Ascending aorta (tissue), 2 donors: ENCODE measurements at places on chromosomes 16 and 17.

DNA sequence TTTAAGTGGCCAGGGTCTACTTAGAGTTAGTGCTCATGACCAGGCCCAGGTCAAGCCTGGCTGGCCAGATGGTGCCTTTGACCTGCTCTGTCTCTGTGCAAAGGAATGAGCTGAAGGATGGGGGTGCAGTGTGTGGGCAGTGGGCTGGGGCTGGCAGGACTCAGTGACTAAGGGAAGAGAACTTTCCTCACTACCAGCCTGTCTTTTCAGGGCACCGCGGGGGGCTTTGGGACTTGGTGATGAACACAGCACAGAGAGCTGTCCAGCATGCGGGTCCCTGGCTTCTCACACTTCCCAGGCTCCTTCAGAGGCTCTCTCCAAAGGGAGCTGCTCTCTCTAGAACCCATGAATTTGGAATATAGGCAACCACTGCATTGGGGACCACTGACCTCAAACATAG lies 43.0 kb upstream of the STH start:
- no peak overlapping the region for H3K27ac ChIP-seq
- no peak for DNase-seq
- no peaks in the 10 kb centered on the region for H3K4me1 ChIP-seq

DNA sequence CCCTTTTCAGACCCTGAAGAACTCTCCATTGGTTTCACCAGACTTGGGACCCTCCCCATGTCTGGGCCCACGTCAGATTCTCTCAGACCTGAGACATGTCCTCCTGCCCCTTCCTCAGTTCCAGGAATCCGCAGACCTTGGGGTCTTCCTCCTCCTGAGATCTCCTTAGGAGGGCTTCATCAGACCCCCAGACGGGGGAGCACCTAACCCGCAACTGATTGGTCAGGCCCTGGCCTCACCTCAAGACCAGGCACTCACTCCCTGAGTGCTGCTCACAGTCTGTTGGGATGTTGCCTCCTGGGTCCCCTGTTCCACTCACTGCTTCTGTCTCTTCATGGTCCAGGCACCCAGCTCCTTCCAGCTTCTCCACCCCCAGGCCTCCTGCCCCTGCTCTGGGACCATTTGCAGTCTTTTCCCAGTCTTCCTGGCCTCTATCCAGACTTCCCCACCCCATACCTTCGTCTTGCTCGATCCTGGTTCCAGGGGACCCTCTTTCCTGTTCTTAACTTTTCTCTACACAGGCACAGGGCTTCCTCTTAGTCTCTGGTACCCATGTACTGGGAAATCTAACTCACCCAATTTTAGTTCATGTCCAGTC lies 1.2 kb downstream of the GID4 start:
- no peak for DNase-seq
- no peaks in the 10 kb centered on the region for H3K36me3 ChIP-seq
- H3K4me1 ChIP-seq, result peaks cover 3% of the 10 kb centered on the region
- H3K27ac ChIP-seq, result no peak overlapping the region

DNA sequence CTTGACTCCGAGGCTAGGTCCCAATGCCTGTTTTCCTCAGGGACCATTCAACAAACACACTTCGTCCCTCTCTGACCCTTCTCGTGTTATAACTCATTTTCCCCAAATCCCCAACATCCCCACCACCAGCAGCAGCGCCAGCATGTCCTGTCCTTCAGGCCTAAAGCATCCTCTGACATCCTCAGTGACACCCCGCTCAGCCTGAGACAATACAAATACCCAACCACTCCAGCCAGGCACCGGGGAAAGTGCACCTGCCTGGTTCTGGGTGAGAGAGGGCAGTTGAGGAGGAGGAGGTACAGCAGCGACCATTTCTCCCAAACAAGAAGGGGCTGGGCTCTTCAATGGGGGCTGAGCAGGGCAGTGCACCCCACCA lies 4.7 kb downstream of the MNT start:
- no peak for DNase-seq
- H3K4me3 ChIP-seq, result peak overlapping the region; percentile 47
- H3K36me3 ChIP-seq, result no peaks in the 10 kb centered on the region
- H3K27me3 ChIP-seq, result no peaks in the 10 kb centered on the region

DNA sequence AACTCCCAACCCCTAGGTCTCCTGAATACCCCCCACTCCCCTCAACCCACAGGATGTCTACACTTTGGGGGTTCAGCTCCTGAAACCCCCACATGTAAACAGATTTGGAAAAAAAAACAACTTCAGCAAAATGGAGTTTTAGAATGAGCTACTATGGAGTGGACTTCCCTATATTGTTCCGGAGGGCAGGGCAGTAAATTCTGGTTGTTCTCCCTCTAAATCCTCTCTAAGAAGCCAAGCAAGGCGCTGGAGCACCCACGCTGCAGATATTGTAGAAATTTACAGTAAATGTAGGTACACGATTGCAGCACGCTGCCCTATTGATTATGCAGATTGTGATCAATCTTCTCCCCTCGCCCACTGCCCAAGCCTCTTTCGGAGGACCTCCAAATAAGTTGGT lies 8.5 kb upstream of the ZFHX3 start:
- H3K27ac ChIP-seq, result peak overlapping the region; percentile 99
- DNase-seq, result no peak
- peak overlapping the region; percentile 88 for H3K4me3 ChIP-seq
- no peaks in the 10 kb centered on the region for H3K27me3 ChIP-seq

DNA sequence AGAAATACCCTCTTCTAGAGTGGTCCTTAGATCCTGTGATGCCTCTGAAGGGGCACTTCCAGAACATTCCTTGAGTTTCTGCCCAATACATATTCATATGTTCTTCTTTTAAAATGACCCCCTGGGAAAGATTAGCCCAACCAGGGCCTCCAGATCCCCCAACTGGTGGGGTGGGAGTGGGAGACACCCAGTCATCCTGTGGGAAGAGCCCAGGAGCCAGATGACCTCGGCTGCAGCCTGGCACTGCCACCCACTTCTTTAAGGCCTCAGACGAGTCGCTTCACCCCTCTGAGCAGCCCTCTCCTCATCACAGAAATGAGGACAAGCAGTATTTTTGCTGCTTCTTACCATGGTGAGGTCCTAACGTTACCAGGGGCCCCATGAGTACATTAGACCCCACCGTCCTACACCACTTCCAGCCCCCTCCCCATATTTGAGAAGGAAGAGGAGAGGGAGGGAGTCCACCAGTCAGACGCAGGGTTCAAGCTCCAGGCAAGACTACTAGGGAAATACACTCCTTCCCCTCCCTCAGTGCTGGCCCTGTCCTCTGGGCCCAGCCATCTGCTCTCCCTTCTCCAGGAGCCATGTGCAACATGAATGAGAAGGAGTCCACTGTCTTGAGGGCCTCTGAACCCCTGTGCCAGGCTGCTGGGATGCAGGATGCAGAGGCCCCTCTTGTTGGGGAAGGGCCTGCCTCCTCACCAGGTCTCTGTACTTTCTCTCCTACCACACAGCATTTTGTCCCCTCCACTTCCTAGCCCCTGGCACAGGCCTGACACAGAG lies 11.8 kb downstream of the MPO start:
- no peaks in the 10 kb centered on the region for H3K4me1 ChIP-seq
- H3K36me3 ChIP-seq, result no peaks in the 10 kb centered on the region
- no peak for DNase-seq
- no peak overlapping the region for H3K4me3 ChIP-seq
- no peaks in the 10 kb centered on the region for H3K27me3 ChIP-seq

DNA sequence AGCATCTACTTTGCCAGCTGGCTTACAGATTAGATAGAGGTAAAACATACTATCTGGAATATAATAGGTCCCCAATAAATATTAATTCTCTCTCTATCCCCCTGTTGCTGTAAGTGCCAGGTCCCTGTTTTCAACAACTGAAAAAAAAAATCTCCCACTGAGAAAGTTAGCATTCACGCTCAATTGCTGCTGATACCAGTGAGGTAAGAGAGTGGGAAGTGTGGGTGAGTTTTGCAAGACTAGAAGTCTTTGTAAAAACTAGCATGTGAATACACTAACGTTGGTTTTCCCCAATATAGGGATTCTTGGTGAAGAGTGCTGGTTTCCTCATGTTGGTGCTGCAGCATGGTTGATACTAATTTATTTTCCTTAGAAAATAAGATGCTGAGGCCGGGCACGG lies 11.7 kb upstream of the TAOK1 start:
- no peaks in the 10 kb centered on the region for H3K4me1 ChIP-seq
- H3K27me3 ChIP-seq, result no peaks in the 10 kb centered on the region
- no peaks in the 10 kb centered on the region for H3K36me3 ChIP-seq
- DNase-seq, result no peak
- H3K27ac ChIP-seq, result no peak overlapping the region
- H3K4me3 ChIP-seq, result no peak overlapping the region

- peak within 1 kb of the TSS; percentile 98 for H3K27ac ChIP-seq
- DNase-seq, result peak; percentile 53
- H3K27me3 ChIP-seq, result no peaks in the 10 kb centered on the region
These were observed at the start of gene PIGL for GRCh38 chr17:16217002-16217635. PIGL (plus strand) TSS chr17:16217210; CDS start chr17:16217227, 17 bp downstream.

GRCh38 chr17:42687707-42688320 lies 5.5 kb downstream of the CNTNAP1 start:
- DNase-seq, result no peak
- H3K4me3 ChIP-seq, result no peak overlapping the region
- H3K27me3 ChIP-seq, result no peaks in the 10 kb centered on the region
- H3K36me3 ChIP-seq, result peaks cover 10% of the 10 kb centered on the region
- no peak overlapping the region for H3K27ac ChIP-seq
- H3K4me1 ChIP-seq, result peaks cover 5% of the 10 kb centered on the region

DNA sequence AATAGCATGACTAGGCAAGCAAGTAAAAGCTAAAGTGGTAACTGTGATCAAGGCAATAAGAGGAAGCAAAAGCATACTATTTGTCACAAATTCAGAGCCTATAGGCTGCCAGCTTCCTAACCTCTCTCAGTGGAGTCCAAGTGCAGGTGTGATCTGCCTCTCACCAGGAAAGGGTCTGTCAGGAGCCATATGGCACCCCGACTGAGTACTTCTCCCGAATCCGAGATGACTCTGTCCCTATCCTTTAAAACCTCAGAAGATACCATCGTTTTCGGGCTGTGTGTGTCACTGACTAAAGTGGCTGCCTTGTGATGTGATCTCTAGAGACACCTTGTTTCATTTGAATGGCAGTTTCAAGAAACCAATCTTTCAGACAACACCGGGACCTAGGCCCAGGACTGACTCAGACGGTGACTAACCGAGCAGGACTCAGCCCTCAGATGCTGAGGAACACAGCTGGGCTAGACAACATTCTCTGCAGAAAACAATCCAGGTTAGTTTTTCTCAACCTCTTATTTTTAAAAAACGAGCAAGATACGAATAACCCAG lies 63.6 kb downstream of the SMG6 start:
- H3K27ac ChIP-seq, result peak overlapping the region; percentile 59
- peaks cover 16% of the 10 kb centered on the region for H3K36me3 ChIP-seq
- no peaks in the 10 kb centered on the region for H3K27me3 ChIP-seq
- peaks cover 10% of the 10 kb centered on the region for H3K4me1 ChIP-seq

GRCh38 chr16:1394367-1394951 lies 20.0 kb downstream of the UNKL start:
- H3K27ac ChIP-seq, result no peak overlapping the region
- H3K4me3 ChIP-seq, result no peak overlapping the region
- no peaks in the 10 kb centered on the region for H3K27me3 ChIP-seq
- no peaks in the 10 kb centered on the region for H3K4me1 ChIP-seq

- no peaks in the 10 kb centered on the region for H3K4me1 ChIP-seq
- no peak for DNase-seq
- H3K4me3 ChIP-seq, result no peak overlapping the region
These were observed 41.3 kb upstream of the PABPN1L start for GRCh38 chr16:88907768-88908167.

- H3K27ac ChIP-seq, result no peak overlapping the region
- no peak overlapping the region for H3K4me3 ChIP-seq
- H3K36me3 ChIP-seq, result no peaks in the 10 kb centered on the region
- H3K4me1 ChIP-seq, result no peaks in the 10 kb centered on the region
These were observed 9.6 kb downstream of the ACE start for GRCh38 chr17:63486317-63487013.

DNA sequence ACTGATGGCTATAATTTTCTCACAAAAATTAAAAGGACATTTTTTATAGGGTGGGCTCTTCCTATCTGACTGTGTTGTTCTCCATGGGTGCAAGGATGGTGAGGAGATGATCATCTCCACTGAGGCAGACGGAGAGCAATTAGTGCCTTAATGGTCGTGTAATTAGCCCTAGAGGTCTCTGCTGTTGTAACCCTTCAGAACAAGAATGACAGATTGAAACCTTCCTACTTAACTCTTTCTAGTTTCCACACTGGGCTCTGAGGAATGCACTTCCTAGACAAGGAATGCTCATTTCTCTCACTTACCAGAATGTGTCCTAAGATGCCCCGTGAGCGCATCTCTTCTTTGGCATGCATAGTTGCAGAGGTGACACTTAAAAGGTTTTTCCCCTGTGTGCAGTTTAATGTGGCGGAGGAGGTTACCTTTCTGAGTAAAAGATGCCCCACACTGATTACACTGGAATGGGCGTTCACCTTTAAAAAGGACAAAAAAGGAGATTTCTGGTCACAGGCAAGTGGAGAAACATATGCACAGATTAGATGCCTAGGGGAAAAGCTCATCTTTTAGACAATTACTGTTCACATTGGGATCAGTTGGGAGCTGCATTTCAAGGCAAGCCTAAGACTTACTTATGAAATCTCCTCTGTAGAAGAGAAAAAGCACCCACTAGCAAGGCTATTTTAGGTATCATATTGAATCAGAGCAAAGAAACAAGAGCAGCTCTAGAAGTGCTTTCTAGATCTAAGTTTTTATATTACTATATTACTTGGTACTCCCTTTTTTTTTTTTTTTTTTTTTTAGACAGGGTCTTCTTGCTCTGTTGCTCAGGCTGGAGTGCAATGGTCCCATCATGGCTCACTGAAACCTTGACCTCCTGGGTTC lies 53.6 kb downstream of the GRB7 start:
- H3K27ac ChIP-seq, result no peak overlapping the region
- H3K36me3 ChIP-seq, result no peaks in the 10 kb centered on the region
- H3K4me3 ChIP-seq, result no peak overlapping the region

DNA sequence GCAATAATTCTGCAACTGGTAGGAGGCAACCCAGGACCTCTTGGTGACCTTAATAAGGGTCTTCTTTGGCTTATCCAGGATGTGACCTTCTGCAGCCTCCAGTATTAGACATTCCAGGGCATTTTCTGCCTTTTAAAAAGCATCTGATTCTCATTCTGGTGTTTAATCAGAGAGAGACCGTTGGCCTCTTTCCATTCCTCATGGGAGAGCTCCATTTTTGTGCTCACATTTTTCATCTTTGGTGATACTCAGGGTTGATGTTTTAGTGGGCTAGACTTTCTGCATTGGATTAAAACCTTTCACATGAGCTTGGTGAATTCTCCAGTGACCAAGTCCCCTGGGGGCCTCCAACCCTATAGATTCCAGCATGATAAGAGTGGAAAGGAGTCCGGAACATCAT lies 150.2 kb upstream of the CACNG5 start:
- no peak overlapping the region for H3K27ac ChIP-seq
- H3K4me1 ChIP-seq, result no peaks in the 10 kb centered on the region
- no peaks in the 10 kb centered on the region for H3K36me3 ChIP-seq
- no peak overlapping the region for H3K4me3 ChIP-seq
- no peaks in the 10 kb centered on the region for H3K27me3 ChIP-seq

GRCh38 chr17:37674511-37674910 lies 31.3 kb upstream of the DDX52 start:
- H3K36me3 ChIP-seq, result no peaks in the 10 kb centered on the region
- DNase-seq, result no peak
- H3K27me3 ChIP-seq, result no peaks in the 10 kb centered on the region
- no peaks in the 10 kb centered on the region for H3K4me1 ChIP-seq
- no peak overlapping the region for H3K27ac ChIP-seq
- H3K4me3 ChIP-seq, result no peak overlapping the region

GRCh38 chr16:51989637-51990230 lies 557.2 kb downstream of the TOX3 start:
- no peak overlapping the region for H3K4me3 ChIP-seq
- no peaks in the 10 kb centered on the region for H3K36me3 ChIP-seq
- no peaks in the 10 kb centered on the region for H3K4me1 ChIP-seq
- H3K27me3 ChIP-seq, result no peaks in the 10 kb centered on the region
- no peak overlapping the region for H3K27ac ChIP-seq

- no peak for DNase-seq
- no peaks in the 10 kb centered on the region for H3K4me1 ChIP-seq
- H3K27ac ChIP-seq, result no peak overlapping the region
These were observed 90.8 kb downstream of the ABCC12 start for GRCh38 chr16:48064971-48065370.
